Endothelial cell (in vitro differentiated cells): ENCODE measurements at places on chromosomes 4 and X.
A peak's percentile ranks its signal among the peaks of the same experiment; 100 is the strongest.

- peaks cover 3% of the 10 kb centered on the region for H3K27me3 ChIP-seq
- H3K27ac ChIP-seq = no peak overlapping the region
- peaks cover 10% of the 10 kb centered on the region for H3K4me1 ChIP-seq
Observed at GRCh38 chrX:47625365-47625764, 4.4 kb downstream of the CFP start.

- H3K36me3 ChIP-seq = peaks cover 8% of the 10 kb centered on the region
- H3K27me3 ChIP-seq = peaks cover 4% of the 10 kb centered on the region
- H3K4me3 ChIP-seq = no peak overlapping the region
- H3K27ac ChIP-seq = peak overlapping the region; percentile 78
- peaks cover 69% of the 10 kb centered on the region for H3K4me1 ChIP-seq
Observed at GRCh38 chr4:140090215-140090731, 63.7 kb downstream of the MAML3 start.

DNA sequence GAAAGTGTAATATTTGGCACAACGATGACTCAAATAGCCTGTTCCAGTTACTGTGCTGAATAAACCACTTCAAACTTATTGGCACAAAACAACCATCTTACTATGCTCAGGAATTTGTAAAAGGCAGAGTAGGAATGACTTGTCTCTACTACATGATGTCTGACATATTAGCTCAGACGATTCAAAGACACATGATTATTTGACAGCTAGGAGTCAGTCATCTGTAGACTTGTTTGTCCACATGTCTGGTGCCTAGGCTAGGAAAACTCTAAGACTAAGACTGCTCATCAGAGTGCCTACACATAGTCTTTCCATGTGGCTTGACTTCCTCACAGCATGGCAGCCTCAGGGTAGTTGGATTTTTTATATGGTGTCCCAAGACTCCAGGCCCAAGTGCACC, 154.5 kb downstream of the FANCB start:
- no peaks in the 10 kb centered on the region for H3K4me1 ChIP-seq
- no peaks in the 10 kb centered on the region for H3K27me3 ChIP-seq
- no peak for DNase-seq
- no peaks in the 10 kb centered on the region for H3K36me3 ChIP-seq

DNA sequence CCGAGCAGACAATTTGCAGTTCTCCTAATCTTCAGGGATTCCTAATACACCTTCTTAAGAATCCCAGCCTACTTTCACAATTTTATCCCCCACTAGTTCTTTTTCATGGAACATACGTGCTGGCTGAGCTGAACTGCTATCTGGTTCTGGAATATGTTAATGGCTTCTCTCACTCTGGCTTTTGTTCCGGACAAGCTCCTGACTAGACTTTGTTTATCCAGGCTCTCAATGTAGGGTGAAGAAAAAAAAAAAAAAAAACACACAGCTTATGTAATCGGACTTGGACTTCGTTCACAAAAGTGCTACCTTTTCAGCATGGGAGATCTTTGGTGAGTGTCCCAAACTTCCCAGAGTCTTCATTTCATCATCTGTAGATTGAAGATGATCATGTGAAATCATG, 555.4 kb upstream of the CPEB2 start:
- no peak overlapping the region for H3K4me3 ChIP-seq
- H3K27me3 ChIP-seq = peaks cover 2% of the 10 kb centered on the region
- no peaks in the 10 kb centered on the region for H3K36me3 ChIP-seq

- no peak for DNase-seq
- H3K36me3 ChIP-seq = no peaks in the 10 kb centered on the region
- no peaks in the 10 kb centered on the region for H3K4me1 ChIP-seq
Observed at GRCh38 chrX:123408821-123409737, 225.0 kb downstream of the GRIA3 start.

GRCh38 chr4:78624048-78624447, 72.5 kb downstream of the ANXA3 start:
- peaks cover 7% of the 10 kb centered on the region for H3K36me3 ChIP-seq
- DNase-seq = no peak
- no peak overlapping the region for H3K4me3 ChIP-seq
- no peaks in the 10 kb centered on the region for H3K27me3 ChIP-seq

GRCh38 chrX:318068-318738, 393 bp downstream of the GTPBP6 start:
- peak overlapping the region; percentile 98 for H3K4me3 ChIP-seq
- peak; percentile 93 for DNase-seq
- H3K27me3 ChIP-seq = peaks cover 12% of the 10 kb centered on the region

DNA sequence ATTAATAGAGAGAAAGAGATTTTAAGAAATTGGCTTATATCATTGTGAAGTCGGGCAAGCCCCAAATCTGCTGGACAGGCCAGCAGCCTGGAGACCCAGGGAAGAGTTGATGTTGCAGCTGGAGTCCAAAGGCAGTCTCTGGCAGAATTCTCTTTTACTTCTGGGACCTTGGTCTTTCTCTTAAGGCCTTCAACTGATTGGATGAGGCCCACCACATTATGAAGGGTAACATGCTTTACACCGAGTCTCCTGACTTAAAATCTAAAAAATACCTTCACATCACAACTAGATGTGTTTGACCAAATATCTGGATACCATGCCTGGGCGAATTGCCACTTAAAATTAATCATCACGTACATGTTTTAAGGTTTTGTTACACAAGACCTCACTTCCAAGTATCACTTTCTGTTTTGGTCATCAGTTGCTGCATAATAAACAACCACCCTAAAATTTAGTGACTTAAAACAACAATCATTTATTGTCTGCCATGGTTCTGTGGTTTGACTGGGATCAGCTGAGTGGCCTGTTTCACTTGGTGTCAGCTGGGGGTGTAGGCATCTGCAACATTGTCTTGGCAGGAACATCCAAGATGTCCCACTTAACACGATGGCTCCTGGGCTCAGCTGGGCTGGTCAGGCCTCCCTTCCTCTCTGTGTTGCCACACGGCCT, 3.4 kb downstream of the CD38 start:
- no peak overlapping the region for H3K4me3 ChIP-seq
- H3K4me1 ChIP-seq = peaks cover 5% of the 10 kb centered on the region
- no peaks in the 10 kb centered on the region for H3K36me3 ChIP-seq
- no peak overlapping the region for H3K27ac ChIP-seq

GRCh38 chrX:77749695-77750094, 36.3 kb downstream of the ATRX start:
- H3K4me3 ChIP-seq = no peak overlapping the region
- no peak overlapping the region for H3K27ac ChIP-seq
- DNase-seq = no peak
- H3K4me1 ChIP-seq = no peaks in the 10 kb centered on the region
